Activated CD4-positive, alpha-beta T cell treated with anti-CD3 and anti-CD28 coated beads, Interleukin-2, amount 10 ng/mL, durations not matched to agents 7 days and 5 days (primary cell): ENCODE measurements at places on chromosomes 5 and 9. TPM values are rescaled to one million over a fixed set of nuclear protein-coding genes. Genes with fewer than 3 reads are reported as not detected.

Gene DMRT2
- not detected for total RNA-seq

Gene AQP3
- 194 TPM for total RNA-seq

Gene TAS2R1
- not detected for total RNA-seq

- DNase-seq = no peak
Observed at GRCh38 chr9:33239921-33240320, at the start of gene SPINK4. Gene SPINK4, plus strand, starts transcription at chr9:33240167. Its CDS starts 42 bp downstream, at chr9:33240209.
